ENCODE measurements at places on chromosomes 1 and 21.

DNA sequence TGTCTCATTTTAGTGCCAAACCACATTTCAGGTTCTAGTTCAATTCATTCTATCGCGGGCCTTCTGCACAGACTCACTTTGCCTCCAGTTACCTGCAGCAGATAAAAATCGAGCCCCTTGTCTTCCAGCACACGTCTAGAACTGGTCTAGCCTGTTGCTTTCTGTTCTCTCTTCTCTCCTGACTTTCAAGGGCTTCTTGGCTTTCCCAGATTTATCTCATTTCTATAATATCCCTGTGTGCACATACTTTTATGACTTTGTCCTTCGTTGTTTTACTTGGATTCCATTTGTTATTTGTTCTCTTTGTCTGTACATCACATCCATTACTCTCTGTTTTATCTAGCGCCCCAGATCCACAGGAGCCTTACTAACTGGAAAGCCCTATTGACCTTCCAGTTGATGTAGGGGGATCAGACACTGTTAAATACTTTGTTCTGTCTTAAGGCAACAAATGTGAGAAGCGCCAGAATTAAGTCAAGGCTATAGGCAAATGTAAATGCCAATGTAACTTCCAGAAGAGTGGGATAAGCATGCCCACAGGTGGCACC lies 284.5 kb upstream of the ADGRL4 start:
- DNase-seq = no peak

GRCh38 chr1:78676347-78676982 lies 26.8 kb downstream of the IFI44 start:
- peak; percentile 18 for DNase-seq

- DNase-seq = no peak
These were observed at the start of gene CTXND2 for GRCh38 chr1:150887018-150887417. CTXND2 (plus strand) TSS chr1:150887136; CDS start chr1:150912315, 25,179 bp downstream.

DNA sequence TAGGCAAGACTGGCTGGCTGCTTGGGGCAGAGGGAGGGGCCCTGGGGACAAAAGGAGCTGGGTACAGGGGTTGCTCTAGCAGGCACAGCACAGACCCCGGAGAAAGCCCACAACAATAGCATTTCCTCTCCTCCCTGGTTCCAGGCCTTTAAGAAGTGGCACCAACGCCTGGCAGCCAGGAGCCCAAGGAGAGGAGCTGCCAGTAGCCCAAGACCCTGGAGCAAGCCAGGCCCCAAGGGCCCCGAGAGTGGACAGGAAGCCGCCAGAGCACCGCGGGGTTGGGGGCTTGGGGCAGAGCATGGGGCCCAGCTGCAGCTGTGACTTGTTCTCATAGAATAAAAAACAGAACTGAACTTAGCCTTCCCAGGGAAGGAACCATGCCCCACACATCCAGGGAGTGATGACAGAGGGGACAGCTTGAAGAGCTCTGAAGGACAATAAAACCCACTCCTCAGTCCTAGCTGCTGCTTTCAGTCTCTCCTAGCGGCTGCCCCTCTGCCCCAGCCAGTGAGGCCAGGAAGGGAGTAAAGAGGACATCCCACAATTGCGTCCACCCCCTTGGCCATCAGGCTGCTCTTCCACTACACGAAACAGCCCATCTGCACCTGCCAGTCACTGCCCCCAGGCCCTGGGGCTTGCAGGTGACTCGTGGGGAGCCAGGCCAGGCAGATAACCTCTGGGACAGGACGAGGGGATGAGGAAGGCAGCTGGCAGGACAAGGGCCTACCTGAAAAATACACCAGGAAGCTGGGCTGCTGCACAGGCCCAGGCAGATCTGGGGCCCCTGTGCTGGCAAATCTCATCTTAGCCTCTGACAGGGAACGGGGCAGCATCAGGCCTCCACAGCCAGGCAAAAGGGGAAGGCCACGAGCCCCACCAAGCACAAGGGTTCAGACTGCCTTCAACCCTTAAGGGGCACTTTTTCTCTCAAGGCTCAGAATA lies 16.4 kb downstream of the MTHFR start:
- no peak for DNase-seq

GRCh38 chr21:39511102-39511501 lies 59.3 kb downstream of the SH3BGR start:
- no peak for DNase-seq

GRCh38 chr1:78279051-78279450 lies 211.7 kb upstream of the PTGFR start:
- DNase-seq = no peak

DNA sequence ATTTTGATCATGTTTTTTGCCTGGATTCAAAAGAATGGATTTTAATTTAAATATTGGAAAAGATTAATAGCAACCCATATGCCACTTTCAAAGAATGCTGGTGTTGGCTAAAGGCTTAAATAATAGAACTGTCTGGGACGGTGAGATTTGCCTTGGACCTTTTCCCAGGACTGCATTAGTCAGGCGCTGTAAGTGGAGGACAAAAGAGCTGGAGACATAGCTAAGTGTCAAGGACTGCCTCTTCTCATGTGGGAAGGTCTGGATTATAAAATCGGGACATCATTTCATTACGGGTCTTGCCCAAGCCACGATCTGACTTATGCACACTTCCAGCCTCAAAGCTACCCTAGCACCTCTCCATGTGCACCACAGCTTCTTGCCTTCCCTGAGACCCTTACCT lies 458.5 kb upstream of the DEPDC1 start:
- DNase-seq = no peak

DNA sequence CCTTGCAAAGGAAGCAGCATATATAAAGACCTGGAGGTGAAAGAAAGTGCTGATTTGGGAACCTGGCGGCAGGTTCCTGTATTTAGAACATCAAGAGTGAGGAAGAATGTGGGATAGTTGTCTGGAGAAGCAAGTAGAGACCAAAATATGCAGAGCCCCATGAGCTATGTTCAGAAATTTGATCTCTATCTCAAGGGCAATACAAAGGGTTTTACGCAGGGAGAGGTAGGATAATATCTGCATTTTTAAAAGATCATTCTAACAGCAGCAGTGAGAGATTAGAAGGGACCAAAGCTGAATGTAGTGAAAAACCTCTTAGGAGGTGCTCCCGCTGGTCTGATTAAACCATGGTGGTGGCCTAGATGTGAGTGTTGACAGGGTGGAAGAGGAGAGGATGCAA lies 453.9 kb upstream of the PKN2 start:
- no peak for DNase-seq

- DNase-seq = no peak
These were observed 115.7 kb upstream of the UBE2U start for GRCh38 chr1:64087768-64088167.

DNA sequence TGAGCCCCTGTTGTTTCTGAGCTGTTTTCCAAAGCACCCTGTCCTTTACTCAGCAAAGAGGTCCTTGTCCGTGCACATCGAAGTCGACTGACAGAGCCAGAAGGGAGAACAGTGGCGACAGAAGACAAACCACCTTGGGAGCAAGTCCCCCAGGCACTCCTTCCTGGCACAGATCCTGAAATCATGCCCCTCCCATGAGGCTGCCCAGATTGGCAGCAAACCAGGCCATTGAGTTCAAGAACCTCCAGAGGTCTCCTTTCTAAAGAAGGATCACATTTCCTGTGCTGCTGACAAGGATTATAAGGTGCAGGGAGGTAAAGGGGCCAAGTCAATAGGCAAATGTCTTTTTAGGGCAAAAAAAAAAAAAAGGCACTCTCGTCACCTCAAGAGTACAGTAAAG lies 84.7 kb upstream of the HIVEP3 start:
- DNase-seq = no peak

GRCh38 chr1:116353155-116353554 lies 19.9 kb upstream of the ATP1A1 start:
- DNase-seq = no peak

DNA sequence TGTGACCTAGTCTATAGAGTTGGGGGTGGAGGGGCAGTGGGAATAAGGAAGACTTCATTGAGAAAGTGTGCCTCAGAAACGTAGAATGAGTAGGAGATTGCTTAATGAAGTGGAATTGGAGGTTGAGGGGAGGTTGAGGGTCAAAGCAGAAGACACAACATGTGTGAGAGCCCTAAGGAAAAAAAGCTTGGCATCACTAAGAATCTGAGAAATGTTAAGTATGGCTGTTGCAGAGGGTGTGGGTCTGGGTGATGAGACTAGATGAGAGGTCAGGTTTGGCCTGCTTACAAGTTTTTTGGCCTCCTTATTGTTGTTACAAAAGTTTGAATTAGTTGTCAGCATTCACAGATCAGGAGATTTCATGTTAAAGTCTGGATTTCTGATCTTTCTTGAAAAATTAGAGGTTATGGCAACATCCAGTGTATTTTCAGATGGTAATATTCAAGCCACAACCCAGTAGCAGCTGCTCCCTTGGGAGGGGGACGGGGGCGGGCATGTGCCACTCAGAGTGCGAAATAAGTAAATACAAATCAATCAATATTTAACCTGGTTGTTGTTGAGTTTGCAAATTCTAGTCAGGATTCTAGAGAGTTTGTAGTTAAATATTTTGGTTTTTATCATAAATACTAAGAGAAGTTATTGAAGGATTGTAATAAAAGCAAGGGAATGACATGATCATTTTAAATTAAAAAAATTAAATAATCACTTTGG lies 4.3 kb downstream of the MAN1A2 start:
- DNase-seq = no peak

DNA sequence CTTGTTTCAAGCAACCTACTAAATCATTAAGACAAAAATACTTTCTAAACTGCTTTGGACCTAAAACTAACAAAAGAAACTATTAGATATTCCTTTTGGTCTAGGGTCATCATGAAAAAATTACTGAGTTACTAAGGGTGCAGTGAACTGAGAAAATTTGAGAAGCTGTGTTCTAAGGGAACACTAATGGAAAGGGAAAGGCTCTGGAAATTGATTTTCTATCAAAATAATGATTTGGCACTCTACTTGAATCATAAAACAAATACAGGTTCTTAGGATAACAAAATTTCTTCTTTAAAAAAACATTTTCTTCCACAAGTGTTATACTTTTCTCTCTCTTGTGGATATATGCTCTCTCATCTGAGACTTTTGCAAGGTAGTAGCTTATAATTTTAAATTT lies 213.5 kb downstream of the DNAH14 start:
- no peak for DNase-seq

GRCh38 chr1:153040950-153041631 lies at the start of gene SPRR2D:
SPRR2D (minus strand) TSS chr1:153041120; CDS start chr1:153040346, 774 bp downstream.
- no peak for DNase-seq

GRCh38 chr1:29513357-29513756 lies 277.0 kb downstream of the PTPRU start:
- DNase-seq = peak; percentile 58

- DNase-seq = no peak
These were observed 65.4 kb downstream of the ALPL start for GRCh38 chr1:21574466-21575151.

DNA sequence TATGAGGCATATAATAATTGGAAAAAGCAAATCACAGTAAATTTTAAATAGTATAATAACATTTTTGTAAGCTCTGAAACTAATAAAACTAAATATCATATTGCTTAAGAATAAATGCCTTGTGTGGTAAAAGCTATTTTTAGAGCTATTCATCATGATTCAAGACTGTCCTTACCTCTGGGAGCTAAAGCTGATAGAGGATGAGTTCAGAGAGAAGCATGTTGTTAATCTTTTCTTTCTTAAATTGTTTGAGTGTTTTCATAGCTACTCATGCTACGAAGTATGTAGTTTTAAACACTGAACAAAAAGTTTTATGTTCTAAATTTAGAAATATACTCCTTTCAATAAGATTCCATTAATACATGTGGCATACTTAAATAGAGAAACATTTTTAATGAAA lies 30.5 kb downstream of the IFI16 start:
- no peak for DNase-seq

GRCh38 chr1:187605736-187606135 lies 777.0 kb downstream of the PLA2G4A start:
- DNase-seq = no peak

DNA sequence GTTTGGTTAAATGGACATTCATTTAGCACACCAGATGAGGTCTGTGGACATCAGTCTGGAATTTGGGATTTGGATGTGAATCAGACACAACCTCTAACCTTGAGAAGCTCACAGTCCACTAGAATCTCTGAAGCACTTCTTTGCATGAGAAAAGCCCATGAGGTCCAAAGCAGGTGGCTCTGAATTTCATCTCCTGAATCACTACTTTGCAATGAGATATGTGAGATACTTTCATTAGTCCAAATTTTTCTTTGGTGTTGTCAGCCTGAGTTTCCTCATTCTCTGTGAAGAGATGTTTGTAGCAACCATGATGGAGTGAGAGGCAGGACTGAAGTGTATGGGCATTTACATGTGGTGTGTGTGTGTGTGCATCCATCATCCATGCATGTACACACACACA lies 16.5 kb upstream of the LCE2D start:
- no peak for DNase-seq

DNA sequence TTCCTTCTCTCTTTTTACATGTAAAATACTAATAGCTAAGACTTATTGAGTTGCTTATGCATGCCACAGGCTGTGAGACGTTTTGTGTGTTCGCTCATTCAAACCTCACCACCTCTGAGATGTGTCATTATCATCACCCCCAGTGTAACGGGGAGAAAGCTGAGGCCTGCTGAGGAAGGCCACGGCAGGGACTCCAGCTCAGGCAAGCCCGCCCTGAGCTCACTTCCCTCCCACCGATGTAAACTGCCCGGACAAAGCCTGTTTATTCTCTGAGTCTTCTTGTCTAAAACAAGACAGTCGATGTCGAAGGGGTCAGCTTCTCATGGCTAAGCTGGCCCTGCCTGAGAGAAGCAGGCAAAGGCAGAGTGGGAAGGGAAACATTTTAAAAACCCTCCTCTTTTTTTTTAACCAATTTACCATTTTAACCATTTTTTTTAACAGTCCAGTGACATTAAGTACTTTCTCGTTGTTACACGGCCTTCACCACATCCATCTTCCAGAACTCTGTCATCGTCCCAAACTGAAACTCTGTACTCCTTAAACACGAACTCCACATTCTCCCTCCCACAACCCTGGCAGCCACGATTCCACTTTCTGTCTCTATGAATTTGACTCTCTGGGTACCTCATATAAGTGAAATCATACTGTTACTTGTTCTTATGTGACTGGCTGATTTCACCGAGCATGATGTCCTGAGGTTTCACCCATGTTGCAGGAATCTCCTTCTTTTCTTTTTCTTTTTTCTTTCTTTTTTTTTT lies 204.8 kb upstream of the GALNT2 start:
- no peak for DNase-seq

DNA sequence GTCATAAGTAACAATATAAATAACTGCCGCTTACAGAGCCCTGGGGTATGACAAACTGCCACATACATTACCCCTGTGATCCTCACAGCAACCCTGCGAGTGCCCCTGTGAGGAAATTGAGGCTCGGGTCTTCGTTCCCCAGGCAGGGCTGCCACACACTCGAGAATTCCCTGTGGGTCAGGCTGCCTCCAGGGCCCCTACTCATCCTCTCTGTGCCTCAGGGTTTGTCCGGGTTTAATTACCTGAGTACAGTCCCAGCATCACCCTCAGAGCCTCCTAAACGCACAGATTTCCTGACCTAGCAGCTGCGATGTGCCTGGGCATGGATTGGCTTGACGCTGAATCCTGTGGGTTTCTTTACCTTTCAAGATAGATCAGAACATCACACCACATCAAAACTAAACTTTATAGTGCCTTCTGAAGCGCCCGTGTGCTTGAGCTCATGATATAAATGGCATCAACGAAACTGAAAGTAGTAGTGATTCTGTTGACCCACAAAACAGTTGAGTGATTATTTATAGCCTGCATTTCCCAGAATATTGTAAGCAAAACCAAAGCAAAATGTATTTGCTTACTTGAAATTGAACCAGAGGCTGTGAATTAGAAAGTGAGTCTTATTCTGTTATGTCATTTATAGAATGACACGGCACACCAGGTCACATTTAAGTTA lies 14.0 kb downstream of the SLC37A1 start:
- no peak for DNase-seq
